ENCODE measurements at places on chromosomes 5 and 9.

DNA sequence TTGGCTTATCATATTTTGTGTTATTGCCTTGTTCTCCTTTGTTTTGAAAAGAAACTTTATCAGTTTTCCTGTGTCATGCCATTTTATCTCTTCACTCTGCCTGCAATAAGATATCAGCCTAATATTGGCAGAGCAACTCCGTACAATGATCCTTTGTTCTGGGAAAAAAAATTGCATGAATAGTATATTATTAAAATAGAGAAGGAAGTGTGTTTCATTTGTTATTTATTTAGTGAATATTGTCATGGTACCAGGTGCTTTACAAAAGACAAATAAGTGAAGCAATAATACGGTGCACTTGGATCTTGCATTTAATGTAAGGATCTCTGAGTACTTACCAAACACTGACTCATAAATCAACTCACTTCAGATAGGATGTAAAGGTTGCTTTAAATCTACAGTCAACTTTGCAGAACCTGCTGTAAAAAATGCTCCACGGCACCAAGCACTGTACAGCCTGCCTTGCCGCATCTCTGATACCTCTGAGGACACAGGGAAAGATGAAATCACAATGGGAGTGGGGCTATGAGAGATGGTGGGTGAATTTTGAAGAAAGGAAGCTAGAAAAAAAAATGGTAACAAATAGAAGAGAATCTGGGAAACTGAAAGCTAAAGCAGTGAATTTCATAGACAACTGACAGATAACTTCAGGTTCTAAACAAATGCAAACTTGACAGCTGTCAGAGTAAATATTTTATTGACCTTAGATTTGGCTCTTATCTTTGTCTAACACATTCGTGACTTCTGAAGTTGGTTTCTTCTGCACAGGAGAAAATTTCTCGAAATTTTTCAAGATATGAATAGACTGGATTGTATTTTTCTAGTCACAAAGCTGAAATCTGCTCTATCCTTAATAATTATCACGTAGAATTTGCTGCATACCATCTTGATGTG, 232.1 kb downstream of the ENC1 start:
- DNase-seq: no peak

DNA sequence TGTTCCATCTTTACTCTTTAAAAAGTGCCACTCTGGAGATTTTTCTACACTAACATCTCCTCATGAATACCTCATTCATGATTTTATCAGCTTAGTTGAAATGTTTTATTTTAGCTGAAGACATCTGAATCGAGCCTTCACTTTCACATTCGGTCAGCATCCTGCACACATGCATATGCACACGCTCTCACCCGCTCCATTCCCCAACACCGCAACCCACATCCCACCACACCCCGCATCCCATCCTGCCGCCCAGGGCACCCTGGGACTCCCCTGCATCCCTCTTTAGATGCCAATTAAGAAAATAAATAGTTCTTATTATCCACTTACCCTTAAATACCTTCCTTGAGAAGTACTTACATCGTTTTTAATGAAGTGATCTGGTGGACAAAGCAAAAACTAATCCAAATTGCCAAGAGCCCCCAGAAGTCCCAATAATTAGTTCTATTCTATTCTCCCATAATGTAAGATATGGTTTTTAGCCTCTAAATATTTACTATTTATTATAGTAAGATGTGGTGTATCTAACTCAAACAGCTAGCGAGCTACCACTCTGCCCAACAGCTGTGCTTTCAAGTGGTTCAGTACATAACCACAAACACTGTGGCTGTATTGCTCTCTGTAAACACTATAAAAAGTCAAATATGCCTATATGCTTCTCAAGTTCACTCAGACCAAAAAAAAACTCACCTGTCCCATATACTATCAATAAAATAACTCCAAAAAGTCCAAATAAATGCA, 38.2 kb downstream of the GZMK start:
- DNase-seq: no peak

- no peak for DNase-seq
Measured at GRCh38 chr5:124536333-124536732, 210.1 kb downstream of the ZNF608 start.

GRCh38 chr5:159424123-159424522, 93.8 kb upstream of the IL12B start:
- DNase-seq: no peak

GRCh38 chr9:71638627-71639026, 129.7 kb downstream of the CEMIP2 start:
- no peak for DNase-seq

DNA sequence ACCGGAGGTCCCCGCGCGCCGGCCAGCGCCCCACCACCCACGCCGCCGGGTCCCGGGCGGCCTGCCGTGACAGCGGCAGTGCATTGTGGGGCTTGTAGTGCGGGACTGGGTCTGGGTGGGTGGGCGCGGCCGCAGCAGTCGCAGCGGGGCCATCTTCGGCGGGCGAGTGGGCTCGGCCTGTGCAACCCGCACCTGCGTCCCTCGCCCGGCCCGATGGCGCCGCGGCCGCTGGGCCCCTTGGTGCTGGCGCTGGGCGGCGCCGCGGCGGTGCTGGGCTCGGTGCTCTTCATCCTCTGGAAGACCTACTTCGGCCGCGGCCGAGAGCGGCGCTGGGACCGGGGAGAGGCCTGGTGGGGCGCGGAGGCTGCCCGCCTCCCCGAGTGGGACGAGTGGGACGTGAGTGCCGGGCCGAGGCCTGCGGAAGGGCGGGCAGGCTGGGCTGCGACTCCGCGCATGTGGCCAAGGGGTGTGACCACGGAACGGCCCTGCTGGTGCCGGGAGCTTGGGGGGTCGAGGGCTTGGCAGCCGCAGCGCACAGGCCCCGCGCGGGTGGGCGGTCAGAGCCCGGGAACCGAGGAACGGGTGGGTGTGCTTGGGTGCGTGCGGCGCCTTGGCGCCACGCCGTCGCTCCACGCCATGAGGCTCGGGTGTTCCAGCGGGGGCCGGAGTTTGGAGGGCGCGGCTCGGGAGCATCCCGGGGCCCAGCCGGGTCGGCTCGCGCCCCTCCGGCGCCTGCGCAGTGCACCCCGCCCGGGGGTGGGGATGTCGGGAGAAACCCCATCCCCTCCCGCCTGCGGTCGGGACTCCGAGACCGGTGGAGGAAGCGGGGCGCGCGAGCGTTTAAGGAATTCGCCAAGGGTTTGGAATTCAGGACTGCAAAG, at the start of gene ARL10:
ARL10 (plus strand) TSS at position 137 of the 881 bp plus-strand sequence; CDS start at position 214, 77 bp downstream.
- DNase-seq: peak; percentile 57

DNA sequence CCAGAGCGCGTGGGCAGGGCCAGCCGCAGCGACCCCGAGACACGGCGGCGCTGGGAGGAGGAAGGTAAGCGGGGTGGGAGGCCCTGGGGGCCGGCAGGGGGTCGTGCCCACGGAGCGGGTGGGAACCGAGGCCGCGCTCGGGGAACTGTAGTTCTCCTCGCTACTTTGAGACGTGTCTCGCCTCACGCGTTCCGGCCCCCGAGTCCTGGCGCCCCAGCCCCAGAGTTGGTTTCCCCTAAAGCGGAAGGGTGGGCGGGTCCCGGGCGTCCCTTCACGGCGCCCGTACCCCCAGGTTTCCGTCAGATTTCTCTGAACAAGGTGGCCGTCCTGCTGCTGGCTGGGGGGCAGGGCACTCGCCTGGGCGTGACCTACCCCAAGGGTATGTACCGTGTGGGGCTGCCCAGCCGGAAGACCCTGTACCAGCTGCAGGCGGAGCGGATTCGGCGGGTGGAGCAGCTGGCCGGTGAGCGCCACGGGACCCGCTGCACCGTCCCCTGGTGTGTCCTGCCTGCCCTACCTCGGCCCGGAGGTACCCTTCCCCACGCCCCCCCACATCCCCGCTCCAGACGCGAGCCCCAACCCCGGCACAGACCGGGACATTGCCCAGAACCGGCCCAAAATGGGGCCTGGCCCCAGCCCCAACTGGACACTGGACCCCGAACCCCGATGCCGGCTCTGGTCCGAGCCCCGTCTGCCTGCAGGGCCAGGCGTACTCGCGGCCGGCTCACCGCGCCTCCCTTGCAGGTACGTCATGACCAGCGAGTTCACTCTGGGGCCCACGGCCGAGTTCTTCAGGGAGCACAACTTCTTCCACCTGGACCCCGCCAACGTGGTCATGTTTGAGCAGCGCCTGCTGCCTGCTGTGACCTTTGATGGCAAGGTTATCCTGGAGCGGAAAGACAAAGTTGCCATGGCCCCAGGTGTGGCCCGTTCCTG, 709 bp downstream of the UAP1L1 start:
- DNase-seq: no peak

DNA sequence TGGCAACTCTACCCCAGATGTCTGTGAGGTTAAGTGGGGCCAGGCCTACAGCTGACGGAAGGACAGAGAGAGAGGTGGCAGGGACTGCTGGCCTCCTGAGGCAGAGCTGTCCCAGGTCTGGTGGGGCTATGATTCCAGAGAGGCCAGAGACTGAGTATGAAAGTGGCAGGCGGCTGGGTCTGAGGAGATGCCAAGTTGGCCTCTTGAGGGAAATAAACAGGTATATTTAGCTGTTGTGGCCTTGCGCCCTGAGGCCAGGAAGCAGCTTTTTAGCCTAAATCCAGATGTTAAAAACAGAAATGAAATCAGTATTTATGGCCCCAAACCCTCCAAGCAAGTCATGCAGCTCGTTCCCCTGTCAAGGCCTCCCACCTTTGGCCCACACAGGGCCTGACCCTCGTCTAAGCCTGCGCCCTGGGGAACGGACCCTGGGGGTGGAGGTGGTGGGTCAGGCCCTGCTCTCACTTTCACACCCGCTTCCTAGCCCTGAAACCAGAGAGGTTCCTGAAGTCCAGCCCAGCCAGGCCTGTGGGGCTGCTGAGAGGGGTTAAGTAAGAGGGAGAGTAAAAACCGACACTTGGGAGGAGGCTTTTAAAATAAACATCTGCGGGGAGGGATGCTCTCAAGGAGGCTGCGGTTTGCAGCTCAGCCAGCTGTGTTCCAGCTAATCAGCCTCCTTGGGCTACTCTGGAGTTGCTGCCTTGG, 18.7 kb downstream of the PCDHGC5 start:
- DNase-seq: no peak

GRCh38 chr5:35679357-35679756, 61.7 kb downstream of the SPEF2 start:
- no peak for DNase-seq

DNA sequence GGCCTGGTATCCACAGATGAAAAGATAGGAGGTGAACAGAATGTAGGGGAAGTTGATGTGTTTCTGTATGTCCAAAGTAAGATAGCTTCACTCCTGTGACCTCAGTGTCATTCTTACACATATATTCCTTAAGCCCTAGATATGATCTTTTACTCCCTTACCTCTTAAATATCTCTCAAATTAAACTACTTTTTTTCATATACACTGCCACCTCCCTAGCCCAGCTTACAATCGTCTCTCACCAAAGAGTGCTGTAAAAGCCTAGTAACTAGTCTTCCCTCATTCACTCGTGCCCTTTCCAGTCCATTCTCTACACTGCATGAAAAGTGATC, 5.3 kb downstream of the DNAI1 start:
- no peak for DNase-seq

- no peak for DNase-seq
Measured at GRCh38 chr5:35820735-35821134, 36.0 kb upstream of the IL7R start.

- DNase-seq: no peak
Measured at GRCh38 chr9:6171667-6172066, 43.9 kb upstream of the IL33 start.

DNA sequence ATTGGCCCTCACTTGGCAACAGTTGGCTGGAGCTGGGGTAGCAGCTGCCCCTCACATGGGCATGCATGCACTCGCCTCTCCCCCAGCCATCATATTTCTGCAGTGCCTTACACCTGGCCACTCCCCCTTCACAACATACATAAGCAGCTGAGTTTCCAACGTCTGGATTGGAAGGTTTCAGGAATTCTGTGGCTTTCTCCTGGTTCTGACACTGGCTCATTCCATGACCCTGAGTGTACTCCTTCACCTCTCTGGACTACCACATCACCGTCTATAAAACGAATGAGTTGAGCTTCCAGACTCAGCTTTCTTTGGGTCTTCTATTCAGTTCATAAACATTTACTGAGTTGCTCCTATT, 84.3 kb downstream of the GALNT10 start:
- DNase-seq: no peak
